ENCODE measurements at places on chromosomes 6 and 20.

- DNase-seq = no peak
These were observed 185.1 kb downstream of the PDE7B start for GRCh38 chr6:136036601-136037000.

DNA sequence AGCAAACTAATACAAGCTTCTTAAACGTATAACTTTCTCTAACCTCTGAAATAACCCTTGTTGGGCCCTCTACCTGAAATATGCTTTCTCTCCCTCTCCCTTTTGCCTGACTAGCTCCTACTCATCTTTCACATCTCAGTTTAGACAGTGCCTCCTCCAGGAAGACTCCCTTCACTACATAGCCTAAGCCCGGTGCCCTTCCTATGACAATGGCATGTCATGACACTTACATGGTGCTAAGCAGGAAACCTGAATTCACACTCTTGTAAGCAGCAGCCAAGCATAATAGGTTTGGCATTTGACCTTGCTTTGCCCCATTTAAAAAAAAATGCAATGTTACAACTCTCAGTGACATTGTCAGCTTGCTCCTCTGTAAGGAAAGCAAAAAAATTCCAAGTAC is 33.1 kb upstream of the FBXL4 start:
- no peak for DNase-seq

GRCh38 chr20:31894980-31895675 is 24.7 kb downstream of the TTLL9 start:
- DNase-seq = no peak

DNA sequence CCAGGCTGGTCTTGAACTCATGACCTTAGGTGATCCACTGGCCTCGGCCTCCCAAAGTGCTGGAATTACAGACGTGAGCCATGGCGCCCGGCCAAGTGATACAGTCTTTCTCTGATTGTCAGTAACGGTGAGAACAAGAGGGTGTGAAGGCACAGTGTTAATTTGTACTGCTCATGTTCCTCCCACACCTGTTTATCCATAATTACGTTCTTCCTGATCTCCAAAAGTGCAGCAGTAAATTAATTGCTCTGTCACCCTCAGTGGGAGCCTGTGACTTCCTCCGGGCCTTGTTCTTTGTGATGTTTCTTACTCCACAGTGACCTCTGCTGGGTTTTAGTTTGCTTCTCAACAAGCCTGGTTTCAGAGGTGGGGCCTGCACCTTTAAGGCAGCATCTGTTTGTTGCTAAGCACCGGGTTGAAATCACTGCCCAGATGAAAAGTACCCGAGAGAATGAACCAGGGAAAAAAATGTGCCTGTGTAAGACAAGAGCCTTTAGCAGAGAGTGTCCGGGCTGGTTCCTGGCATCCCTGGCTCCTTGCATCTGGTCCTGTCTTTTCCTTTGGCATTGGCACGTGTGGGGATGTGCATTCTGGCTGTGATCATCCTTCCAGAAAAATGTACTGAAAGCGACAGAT is 89.1 kb upstream of the CLDN20 start:
- DNase-seq = peak; percentile 69

DNA sequence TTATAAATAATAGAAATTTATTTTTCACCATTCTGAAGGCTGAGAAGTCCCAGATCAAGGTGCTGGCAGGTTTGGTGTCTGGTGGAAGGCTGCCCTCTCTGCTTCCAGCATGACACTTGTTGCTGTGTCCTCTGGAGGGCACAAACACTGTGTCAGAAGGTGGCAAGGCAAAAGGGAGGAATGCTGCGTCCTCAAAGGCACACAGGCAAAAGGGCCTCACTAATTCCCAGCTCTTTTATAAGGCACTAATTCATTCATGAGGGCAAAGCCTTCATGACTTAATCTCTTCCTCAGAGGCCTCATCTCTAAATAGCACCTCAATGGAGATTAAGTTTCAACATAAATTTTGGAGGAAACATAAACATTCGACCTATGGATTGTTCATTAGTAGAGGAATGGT is 209.5 kb upstream of the SMLR1 start:
- DNase-seq = no peak

- peak; percentile 51 for DNase-seq
These were observed 27.9 kb upstream of the RTF2 start for GRCh38 chr20:56440346-56441007.

DNA sequence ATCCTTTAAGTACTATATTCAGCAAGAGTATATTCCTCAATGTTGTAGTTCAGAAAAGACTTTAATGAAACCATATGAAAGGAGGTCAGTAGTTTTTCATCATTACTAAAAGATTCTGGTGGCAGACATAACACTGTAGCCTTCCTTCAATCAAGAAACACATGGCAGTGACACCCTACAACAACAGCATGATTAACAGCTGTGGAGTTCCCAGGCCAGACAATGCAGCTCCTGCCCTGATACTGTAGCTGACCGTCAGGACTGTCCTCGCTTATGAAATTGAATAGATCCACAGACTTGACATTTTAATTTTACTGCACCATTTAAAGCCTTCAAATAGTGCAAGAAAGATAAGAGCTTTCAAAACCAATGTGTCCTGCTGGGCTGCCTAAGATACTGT is 43.6 kb downstream of the USP45 start:
- no peak for DNase-seq

DNA sequence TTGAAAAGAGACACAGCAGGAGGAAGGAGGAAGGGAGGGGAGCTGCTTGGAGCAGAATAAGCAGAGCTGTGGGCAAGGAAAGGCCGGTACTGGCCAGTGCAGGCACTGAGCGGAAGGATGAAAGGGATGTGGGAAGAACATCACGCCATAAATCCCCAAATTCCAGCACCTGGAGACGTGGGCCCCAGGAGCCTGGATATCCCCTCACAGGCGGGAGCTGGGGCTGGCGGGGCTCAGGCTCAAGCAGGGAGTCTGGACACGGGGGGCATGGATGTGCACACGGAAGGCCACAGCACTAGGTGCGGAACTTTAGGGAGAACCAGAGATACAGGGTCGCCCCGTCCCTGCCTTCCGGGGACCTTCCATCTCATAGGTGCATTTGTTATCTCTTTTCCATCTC is 7.5 kb upstream of the RPP40 start:
- DNase-seq = no peak

DNA sequence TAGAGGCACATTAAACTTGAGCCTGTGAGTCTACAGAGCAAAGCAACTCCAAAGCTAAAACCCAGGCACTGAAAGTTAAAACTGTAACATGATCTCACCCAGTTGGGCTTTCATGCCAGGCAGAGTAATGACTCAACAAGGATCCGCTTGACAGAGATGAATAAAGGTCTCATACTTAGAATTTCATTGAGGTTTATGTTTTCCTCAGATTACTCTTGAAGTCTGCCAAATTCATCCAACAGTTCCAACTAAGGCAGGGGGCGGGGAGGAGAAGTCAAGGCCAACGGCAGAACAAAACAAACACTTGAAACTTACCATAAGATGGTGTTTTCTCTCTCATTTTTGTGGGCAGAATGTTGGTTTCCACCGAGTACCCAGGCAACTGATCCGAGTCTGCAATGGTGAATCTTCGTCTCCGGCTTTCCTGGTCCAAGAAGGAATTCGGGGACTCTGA is 54.0 kb upstream of the IPCEF1 start:
- DNase-seq = peak; percentile 76

GRCh38 chr20:53949319-53949839 is 121.0 kb downstream of the BCAS1 start:
- DNase-seq = peak; percentile 78

DNA sequence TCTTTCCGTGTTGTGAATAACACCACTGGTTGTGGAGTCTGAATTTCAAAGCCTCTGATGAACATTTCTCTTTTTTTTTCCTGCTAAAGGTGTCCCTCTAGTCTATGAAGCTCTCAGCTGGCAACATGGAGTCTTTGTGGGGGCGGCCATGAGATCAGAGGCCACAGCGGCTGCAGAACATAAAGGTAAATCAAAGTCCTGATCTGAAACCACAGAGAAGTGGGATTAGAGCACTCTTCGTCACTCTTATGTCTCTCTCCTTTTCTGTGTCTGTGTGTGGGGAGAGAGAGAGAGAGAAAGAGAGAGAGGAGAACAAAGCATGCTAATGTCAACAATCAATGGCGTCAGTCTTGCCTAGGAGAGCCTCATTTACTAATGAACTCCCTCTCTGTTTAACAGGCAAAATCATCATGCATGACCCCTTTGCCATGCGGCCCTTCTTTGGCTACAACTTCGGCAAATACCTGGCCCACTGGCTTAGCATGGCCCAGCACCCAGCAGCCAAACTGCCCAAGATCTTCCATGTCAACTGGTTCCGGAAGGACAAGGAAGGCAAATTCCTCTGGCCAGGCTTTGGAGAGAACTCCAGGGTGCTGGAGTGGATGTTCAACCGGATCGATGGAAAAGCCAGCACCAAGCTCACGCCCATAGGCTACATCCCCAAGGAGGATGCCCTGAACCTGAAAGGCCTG is 4.2 kb downstream of the PCK1 start:
- DNase-seq = no peak

DNA sequence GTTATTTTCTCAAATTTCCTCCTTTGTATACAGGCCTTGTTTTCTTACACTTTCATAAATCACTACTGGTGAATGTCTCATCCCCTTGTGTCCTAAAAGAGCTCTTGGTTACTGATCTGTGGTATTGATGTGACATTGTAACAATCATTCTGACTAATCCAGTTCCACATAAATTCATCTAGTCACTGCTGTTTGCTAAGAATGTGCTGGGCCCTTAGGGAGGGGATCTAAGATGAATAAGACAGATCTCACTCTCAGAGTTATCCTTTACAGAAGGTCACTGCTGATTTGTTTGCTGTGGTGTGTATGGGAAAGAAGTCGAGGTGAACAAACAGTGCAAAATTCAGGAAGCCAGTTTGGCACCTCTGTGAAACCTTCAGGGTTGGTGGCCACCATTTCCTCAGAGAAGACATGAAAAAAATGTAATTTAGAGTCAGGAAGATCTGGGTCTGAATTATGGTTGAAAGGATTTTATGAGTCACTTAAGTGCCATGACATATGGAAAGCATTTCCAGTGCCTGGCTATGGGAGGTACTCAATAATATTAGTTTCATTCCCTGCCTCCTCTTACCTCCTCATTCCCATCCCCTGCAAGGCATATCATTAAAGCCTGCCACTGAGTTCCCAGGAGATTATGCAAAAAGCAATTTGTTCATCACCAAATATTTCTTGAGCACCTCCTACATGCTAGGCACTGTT is 121.8 kb downstream of the COL9A1 start:
- no peak for DNase-seq

DNA sequence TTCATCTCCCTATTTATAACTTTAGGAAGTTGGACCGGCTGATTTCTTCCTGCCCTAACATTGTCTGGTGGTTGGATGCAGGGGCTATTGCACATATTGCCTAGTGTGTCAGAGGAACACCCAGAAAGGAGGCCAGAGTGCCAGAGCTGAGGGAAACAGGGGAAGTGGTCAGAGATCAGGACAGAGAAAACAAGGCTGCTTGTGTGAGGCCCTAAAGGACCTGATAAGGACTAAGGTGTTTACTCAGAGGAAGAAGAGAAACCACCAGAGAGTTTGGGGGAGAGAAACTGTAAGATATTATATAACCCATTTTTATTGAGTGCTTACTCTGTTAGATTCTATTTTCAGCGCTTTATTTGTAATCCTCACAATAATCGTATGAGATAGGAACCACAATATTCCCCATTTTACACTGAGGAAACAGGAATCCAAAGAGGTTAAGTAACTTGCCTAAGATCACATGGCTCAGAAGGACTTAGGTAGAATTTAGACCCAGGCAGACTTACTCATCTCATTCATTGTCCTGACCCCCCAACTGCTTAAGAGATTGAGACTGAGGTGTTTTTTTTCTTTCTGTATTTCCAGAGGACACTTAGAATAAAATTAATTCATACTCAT is 54.0 kb upstream of the REV3L start:
- no peak for DNase-seq

- no peak for DNase-seq
These were observed 347.1 kb upstream of the MANEA start for GRCh38 chr6:95230071-95230740.

DNA sequence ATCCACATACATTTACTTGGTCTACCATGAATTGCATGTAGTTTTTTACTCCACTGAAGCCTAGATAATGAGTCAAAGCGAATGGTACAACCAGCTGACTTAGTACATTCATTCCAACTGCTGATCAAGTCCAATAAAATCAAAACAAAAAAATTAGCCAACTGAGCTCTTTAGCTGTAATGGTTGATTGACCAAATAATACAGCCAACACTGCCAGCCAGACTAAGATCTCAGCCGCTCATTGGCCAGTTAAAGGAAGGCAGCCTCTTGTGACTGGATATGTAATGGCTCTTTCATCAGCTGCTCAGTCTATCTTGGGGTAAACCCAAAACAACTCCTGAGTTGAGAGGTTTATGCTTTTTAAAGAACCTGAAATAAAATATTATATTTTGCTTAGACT is 204.3 kb upstream of the RSPO3 start:
- DNase-seq = no peak

GRCh38 chr20:63536241-63536977 is 767 bp downstream of the PTK6 start:
- no peak for DNase-seq

GRCh38 chr20:2865630-2866029 is 7.7 kb upstream of the PTPRA start:
- peak; percentile 62 for DNase-seq

- peak; percentile 28 for DNase-seq
These were observed 5.6 kb downstream of the PLCG1 start for GRCh38 chr20:41142919-41143318.

DNA sequence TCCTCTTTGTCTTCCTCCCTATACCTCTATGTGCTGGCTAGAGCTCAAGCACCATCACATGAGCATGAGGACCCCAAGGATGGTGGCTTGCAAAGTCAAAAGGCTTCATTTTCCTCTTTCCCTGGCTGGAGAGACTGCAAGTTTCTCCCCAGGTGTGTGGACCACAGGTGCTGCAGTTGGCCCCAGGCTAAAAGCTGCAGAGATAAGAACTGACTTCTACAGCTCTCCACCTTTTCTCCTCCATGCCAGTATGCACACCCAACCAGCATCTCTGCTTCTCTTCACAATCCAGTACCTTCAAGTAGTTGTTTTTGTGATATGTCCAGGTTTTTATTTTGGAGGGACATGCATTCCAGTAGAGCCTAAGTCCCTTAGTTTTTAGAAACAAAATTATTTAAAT is 29.1 kb downstream of the PRKN start:
- no peak for DNase-seq

DNA sequence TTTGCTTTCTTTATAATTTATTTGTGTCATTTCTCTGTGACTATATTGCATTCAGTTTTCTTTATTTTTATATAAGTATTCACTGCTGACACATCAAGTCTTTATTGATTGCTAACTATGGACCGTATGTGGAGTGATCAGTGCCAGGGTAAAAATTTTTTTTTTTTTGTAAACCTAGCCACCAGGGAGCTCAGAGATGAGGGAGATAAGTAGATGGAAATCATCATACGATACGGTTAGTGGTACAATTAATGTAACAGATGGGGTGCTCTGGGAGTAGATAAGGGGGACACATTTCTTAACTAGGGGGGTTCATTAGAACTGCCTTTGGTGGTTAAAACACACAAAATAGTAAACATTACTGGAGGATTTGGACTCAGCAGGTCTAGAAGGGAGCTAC is 68.3 kb downstream of the AFDN start:
- DNase-seq = no peak

- no peak for DNase-seq
These were observed 3.9 kb downstream of the OLIG3 start for GRCh38 chr6:137490006-137490905.
